ENCODE measurements at places on chromosomes 5 and 9.
A peak's percentile ranks its signal among the peaks of the same experiment; 100 is the strongest.

DNA sequence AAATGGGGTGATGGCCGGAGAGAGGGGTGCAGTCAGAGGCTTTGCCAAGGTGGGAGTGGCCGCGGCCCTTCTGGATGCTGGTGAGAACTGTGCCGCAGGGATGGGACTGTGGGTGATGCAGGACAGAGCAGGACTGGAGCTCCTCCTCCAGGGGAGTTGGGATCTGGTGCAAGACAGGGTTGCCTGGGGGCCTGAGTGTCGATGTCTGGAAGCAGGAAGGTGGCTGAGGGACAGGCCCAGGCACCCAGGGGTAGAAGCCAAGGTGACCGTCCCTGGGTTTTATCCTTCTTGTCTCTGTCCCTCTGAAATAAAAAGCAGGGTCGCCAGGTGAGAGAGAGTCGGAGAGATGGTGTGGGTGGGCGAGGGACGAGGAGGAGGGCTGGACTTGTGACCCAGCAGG is 89.1 kb upstream of the IER5L start:
- no peak for DNase-seq

- no peak for DNase-seq
Measured at GRCh38 chr5:146395193-146395592, 51.9 kb upstream of the TCERG1 start.

- peak; percentile 52 for DNase-seq
Measured at GRCh38 chr5:151156507-151157420, 815 bp downstream of the ANXA6 start.

GRCh38 chr9:137396634-137397367 is 26.2 kb downstream of the EXD3 start:
- DNase-seq: no peak

DNA sequence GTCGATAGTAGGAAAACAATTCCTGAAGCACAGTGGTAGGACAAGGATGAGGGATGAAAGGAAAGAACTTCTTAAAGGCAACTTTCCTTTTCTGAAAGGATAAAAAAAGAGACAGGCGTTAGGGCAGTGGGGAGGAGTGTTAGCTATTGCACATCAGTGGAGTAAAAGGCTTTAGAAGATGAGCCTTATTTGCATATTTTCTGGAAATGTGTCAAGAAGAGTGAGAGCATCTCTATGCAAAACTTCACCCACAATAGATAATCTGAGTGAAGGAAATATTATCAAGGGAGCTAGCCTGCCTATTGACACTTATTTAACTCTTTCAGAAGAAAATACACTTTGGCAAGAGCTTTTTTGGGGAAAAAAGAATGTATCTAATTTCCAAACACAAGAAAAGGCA is 151.6 kb downstream of the MACIR start:
- DNase-seq: no peak

DNA sequence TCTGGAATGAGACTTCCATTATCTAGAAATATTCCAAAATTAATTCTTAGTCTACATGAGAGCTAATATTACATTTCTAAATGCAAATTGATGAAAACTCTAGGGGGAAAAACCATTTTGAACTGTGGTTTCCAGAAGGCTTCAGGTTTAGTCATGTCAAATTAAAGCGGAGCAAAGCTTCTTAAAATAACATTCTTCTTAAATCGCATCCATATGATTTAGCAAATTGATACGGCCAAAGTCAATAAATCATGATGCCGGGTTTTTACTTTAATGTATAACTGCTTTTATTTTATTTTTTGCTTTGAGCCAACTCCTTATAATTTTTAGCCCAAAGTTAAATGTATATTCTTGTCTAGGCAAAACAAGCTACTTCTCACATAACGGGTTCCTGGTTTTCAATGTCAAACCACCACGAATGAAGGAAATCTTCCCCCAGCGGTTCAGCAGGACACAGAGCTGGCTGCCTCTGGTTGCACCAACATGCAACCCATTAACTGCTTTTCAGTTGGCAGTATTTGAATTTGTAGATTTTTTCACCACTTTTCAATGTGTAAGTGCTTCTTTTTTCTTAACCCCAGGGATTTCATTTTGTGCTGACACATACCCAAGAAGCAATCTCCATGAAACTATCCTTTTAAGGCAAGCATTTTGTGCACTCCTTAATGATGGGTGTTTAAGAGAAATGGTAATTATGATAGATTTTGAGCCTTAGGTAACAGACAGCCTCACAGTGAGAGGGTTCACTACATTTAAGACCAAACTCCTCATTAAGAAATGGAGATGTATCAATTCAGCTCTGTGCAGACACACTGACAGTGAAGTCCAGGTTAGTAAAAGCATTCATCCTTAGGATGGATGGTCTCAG is 35.5 kb downstream of the EFNA5 start:
- DNase-seq: peak; percentile 40

- no peak for DNase-seq
Measured at GRCh38 chr9:88587885-88588649, 53.1 kb downstream of the NXNL2 start.

- DNase-seq: no peak
Measured at GRCh38 chr5:167725741-167726140, 565.7 kb upstream of the WWC1 start.

DNA sequence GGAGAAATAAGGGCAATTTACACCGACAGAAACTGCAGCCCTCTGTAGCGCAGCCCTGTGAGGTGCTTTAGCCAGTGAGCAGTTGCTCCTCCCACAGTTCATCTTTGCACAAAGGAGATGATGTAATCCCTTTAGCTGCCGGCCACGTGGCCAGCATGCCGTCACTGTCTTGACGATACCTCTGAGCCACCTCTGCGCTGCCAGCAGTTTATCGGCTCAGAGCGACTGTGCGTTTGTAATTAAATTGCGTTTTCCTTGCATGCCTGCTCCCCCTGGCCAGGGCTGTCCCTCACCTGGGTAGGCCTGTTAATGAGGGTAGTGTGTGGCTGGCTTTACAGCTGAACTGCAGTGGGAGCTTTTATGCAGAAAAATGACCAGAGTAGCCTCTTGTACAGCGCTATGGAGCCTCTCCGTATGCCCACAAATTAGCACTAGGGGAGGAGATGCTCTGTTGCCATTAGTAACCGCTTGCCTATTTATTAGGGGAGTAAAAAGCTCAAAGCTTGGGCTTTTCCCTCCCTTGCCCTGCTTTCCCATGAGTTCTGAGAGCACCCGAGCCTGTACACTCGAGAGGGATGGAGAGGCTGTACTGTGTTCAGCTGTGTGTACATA is 107.0 kb downstream of the TRIO start:
- DNase-seq: peak; percentile 78

DNA sequence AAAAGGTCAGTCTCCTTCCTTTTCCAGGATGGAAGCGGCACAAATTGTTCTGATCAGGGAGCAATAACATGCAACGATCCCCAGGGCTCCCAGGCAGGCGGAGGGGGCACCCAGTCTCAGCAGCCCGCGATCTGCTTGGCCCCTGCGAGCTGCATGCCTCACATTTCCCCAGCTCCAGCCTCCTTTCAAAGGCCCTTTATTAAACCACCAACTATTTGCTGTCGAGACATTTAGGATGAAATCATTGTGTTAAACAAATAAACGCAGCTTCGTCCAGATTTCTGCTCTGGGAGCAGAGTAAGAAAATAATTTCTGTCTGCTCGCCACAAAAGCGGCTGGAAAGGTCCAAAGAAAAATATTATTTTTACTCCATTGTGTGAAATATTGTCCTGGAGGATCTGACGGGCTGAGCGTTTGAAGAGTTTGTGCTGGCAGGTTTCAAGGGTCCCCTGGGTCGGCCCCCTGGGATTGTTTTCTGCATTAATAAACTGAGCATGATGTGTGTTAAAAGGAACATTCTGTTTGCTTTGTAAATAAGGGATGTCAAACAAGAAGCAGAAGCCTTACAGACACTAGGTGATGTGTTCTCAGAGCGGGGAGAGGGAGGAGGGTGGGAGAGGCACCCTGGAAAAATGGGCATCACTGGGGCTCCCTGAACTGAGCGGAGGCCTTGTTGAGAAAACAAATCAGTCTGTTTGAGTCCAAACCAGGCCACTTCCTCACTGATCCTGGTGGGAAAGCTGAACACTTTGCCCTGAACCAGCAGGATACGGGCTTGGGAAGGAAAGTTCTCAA is 110.1 kb downstream of the FOXD1 start:
- DNase-seq: no peak

GRCh38 chr5:72138943-72139521 is 31.8 kb downstream of the MAP1B start:
- DNase-seq: no peak

DNA sequence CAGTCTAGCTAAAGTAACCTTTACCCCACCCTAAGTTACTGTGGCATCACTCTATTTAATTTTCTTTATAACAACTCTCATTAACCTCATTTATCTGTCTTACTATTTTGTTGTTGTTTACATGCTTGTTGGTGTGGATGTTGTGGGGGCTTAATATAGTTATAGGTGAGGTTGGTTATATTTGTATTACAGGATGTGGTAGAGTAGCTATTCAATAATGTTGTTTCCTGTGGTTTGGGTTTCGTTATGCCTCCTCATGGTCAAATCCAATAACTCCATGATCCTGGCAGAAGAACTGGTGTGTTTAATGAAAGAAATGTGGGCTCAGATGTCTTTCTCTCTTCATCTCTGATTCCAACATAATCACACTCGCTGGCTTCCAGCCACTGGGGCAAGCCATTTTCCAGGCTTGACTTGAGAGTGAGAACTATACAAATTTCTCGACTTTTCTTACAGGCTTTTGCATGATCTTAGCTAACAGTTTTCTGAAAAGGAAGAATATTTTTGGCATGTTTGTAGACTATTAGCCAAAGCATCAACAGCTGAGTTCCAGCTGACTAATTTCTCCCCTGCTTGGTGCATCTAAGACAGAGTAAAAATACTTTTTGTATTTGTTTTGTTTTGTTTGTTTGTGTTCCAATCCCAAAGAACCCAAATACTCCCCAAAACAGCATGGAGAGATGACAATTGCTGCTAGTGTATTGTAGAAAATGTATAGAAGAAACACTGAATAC is 303.7 kb upstream of the PAPPA start:
- DNase-seq: no peak

GRCh38 chr5:149403923-149404745 is 25.0 kb upstream of the IL17B start:
- DNase-seq: no peak

GRCh38 chr9:116715751-116716150 is 28.6 kb downstream of the TRIM32 start:
- no peak for DNase-seq

DNA sequence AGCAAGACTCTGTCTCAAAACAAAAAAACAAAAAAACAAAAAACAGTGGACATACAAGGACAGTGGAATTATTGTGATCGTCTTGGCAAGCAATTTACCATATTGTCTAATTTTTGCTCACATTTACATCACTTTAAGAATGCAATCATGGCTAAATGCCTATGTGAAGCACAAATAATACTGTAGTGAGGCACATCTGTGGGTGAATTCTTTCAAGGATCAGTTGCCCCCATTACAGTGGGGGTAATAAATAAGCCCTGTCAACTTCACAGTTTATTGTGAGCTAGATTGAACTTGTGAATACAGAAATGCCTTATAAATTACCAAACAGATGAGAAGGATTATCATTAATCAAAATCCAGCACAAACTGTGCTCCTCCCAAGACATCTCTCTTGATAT is 150.2 kb upstream of the PAPPA start:
- DNase-seq: no peak

DNA sequence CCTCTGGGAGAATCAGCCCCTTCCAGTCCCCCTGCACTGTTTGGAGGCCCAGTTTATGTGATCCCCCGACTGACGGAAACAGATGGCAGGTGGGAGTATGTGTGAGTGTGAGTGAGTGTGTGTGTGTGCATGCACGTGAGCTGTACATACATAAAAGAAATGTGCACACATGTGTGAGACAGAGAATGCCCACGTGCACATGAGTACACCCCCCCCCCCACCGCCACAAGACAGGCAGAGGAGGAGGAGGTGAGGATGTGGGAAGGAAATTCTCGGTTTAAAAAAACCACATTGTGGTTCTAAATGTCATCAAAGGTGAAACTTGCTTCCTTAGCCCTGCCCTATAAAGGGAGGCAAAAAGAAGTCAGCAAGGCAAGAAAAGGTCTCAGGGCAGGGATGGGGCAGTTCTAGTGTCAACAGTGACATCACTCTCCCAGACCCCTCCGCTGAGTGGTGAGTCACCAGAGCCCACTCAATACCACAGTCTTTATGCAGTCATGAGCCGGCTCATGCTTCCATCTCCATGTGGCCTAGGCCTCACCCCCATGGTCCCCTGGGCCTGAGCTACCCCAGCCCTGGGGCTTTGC is 79.2 kb upstream of the HSPA9 start:
- no peak for DNase-seq

DNA sequence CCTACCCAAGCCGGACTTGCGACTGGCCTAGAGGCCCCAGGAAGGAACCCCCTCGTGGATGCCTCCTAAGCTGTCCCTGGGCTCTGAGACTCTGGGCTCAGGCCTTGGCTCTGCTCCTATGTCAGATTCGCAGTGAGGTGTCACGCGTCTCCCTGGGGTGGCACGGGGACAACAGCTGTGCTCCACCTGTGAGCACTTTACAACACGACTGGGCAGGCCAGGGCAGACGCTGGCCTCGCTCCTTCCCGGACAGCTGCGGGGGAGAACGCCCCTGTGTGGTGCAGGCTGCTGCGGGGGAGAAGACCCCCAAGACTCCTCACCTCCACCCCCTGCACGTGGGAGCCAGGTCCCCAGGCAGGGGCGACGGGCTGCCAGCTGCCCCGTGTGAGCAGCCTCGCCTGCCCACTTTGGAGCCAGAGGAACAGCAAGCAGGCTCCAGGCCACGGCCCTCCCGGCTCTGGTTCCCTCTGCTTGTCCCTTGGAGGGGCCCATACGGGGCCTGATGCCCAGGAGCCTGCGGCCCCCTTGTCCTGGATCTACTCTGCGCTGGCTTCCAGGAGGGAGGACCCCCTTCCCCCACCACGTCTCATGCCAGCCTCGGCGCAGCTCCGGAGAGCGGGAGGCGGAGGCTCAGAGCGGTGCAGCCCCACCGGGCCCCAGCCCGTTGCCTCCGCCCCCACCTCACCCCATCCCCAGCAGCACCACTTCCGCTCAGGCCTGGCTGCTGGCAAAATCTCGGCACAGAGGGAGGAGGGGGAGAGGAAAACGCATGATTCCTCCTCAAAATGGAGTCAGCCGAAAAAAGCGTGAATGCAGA is 36.0 kb downstream of the SARDH start:
- peak; percentile 88 for DNase-seq

DNA sequence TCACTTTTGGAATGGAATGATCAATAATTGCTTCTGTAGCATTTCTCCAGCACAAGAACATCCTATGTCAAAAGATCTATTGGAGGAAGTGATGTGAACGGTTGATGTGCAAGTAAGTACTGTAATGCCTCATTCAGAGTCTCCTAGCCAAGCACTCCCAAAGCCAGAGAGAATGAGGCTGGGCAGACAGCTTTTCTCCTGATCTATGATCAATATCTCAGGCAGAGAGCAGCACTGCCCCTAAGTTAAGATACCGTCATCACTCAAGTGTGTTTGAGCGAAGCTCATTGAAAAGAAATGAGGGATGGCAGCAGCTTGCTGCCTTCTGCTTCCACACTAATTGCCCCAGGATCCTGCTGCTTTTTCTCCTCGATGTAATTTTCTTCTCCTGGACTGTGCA is 324.1 kb upstream of the GRAMD2B start:
- no peak for DNase-seq

- no peak for DNase-seq
Measured at GRCh38 chr9:18396102-18396728, 77.7 kb upstream of the ADAMTSL1 start.

- DNase-seq: no peak
Measured at GRCh38 chr5:132059696-132060500, 557 bp upstream of the IL3 start.
